Right hindlimb (tissue), 1 donor: ENCODE measurements at places on chromosomes 11 and 22.

GRCh38 chr11:24828938-24829605, 332.2 kb downstream of the LUZP2 start:
- no peak for DNase-seq

- DNase-seq: no peak
Observed at GRCh38 chr11:12900496-12900895, 108.6 kb upstream of the RASSF10 start.

GRCh38 chr22:42873356-42873755, 16.3 kb upstream of the ARFGAP3 start:
- no peak for DNase-seq

DNA sequence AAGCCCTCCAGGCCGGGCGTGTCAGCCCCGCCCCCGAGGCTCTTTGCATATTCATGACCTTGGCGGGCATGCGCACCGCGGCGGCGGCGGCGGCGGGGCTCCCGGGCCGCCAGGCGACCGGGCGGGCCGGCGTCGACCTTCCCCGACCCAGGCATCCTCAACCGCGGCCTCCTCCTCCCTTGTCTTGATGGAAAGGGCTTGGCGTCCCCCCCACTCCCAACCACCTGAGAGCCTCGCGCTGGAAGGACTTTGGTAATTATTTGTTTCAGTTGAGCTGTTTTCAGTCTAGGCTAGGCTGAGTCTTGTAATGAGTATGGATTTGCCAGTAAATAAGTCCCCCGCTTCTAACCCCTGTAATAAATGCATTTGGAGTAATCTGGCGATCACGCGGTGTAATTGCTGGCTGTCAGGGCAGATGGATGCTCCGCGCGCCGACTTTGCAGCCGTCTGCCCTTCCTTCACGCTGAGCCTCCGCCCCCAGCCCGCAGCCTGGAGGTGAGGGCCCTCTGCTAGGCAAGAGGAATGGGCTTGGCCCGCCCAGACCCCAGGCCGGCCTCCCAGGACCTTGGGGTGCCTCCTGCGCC, 25.2 kb downstream of the FLRT1 start:
- DNase-seq: no peak

GRCh38 chr22:23157560-23158515, 12.6 kb downstream of the RAB36 start:
- no peak for DNase-seq

GRCh38 chr11:16607675-16608644, 130.5 kb upstream of the C11orf58 start:
- peak; percentile 94 for DNase-seq

- DNase-seq: no peak
Observed at GRCh38 chr11:61973476-61974162, 6.2 kb upstream of the FTH1 start.
